Epithelial cell of esophagus (primary cell): ENCODE measurements at places on chromosomes 7 and 10.

GRCh38 chr7:81715984-81716588 is 53.8 kb downstream of the HGF start:
- peak; percentile 58 for DNase-seq

GRCh38 chr10:10367264-10367663 is 650.4 kb upstream of the CELF2 start:
- DNase-seq, result no peak

GRCh38 chr10:38146579-38147333 is 52.6 kb downstream of the ZNF37A start:
- no peak for DNase-seq

DNA sequence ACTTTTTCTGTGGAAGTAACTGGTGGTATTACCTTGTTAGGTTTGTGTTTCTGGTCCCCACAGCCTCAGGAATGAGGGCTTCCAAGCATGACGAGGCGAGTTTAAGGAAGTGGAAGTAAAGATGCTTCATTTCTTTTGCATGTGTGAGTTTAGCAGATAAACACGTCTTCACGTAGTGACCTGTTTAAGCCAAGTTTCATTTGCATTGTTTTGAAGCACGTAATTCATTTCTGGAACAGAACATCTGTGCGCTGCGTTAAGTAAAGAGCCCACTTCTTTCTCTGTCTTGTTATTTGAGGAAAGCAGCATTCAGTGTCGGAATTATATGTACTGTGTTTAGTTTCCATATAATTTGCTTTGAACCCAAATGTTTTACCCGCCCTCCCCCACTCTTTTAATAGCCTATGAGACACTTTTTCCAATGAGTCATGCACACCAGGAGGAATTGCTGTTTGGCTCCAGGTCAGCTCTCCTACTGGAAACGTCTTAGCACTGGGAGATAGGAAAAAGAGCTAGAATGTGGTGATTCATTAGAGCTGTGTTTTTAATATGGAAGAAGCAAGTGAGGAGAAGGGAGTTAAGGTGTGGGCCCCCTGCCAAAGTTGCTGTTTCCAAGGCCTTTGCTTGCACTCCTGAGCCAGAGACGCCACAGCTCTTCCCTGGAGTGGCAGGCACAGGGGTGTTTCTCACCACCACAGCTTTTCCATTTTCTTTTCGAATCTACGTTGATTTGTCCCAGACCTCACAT is 36.7 kb downstream of the BTBD16 start:
- DNase-seq, result peak; percentile 95

DNA sequence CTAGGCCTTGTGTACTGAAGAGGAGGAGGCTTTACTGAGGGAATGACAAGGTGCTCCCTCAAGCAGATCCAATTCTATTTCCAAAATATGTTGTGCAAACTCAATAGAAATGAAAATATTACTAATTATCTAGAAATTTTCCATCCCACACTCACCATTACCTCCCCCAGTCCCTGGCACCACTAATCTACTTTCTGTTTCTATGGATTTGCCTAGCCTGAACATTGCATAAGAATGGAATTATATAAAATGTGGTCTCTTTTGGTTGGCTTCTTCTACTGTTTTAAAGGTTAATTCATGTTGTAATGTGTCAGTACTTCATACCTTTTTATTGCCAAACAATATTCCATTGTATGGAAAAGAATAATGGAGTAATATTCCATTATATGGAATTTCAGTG is 18.7 kb upstream of the NUB1 start:
- DNase-seq, result no peak

GRCh38 chr7:22666732-22667131 is 60.3 kb upstream of the IL6 start:
- peak; percentile 78 for DNase-seq

- no peak for DNase-seq
These were observed 5.7 kb downstream of the ADARB2 start for GRCh38 chr10:1731592-1731991.

DNA sequence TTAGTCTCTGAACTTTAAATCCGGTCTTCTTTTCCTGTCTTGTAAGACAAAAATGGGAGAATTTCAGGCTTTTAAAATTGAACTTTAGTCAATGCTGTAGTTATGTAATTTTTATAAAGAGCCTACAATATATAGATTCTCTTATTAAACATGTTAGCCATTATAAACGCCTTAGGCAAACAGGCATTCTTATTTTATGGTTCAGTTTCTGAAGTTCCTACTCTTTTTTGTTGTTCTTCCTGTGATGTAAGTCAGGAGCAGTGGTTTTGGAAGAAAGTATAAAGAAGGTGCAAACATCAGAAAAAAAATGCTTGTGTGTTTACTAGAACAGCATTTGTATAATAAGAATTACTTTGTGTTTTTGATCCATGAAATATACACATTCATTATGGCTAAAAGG is 41.6 kb downstream of the BICC1 start:
- peak; percentile 55 for DNase-seq

- DNase-seq, result peak; percentile 41
These were observed 796 bp downstream of the CDK14 start for GRCh38 chr7:90596671-90597562.

DNA sequence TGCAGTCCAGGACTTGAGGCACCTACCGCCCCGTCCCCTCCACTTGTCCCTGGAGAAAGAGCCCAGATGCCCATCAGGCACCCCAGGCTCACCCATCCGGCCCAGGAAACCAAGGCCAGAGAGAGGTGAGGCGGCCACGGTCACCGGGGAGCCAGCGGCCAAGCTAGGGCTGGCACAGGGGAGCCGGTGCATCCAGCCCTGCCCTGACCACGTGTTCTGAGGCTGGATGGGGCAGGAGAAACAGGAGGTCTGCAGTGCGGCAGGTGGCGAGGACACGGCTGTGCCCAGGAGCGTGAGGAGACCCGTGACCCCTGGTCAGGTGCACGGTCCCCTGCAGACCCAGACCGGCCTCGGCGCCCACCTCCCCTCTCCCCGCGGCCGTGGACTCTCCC is 27.6 kb downstream of the UNCX start:
- DNase-seq, result no peak

DNA sequence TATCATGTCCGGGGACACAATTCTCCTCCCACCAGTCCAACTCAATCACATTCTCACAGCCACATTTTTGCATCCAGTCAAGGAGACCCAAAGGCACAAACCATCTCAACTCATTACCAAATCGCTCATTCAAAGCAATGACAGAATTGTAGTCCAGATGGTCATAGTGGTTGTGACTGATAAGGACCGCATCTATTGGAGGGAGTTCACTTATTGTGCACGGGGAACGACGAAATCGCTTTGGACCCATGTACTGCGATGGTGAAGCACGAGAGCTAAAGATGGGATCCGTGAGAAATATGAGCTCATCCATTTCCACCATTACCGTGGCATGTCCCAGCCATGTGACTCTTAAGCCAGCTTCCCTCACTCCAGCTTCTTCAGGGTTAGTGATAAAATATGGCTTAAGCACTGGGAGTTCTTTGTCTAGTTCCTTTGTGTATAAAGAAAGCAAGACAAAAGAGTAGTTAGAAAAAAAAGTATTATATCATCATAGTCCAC is 29.1 kb downstream of the NAPEPLD start:
- no peak for DNase-seq

DNA sequence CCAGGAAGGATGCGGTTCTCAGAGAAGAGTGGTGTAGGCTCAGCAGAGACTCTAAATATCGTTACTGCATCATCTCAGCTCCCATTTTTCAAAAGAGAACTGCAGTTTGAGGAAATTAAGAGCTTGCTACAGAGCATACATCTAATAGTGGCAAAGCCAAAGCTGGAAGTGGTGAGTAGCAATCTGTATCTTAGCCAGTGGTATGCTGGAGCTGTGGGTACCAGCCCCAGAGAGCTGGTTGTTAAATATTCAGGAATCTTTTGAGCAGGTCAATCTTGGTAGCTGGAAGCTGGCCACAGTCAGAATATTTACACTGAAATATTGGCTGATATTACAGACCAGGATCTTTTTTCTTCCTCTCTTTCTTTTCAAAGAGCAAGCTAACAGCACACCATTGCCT is 88.4 kb upstream of the STEAP1B start:
- DNase-seq, result no peak

DNA sequence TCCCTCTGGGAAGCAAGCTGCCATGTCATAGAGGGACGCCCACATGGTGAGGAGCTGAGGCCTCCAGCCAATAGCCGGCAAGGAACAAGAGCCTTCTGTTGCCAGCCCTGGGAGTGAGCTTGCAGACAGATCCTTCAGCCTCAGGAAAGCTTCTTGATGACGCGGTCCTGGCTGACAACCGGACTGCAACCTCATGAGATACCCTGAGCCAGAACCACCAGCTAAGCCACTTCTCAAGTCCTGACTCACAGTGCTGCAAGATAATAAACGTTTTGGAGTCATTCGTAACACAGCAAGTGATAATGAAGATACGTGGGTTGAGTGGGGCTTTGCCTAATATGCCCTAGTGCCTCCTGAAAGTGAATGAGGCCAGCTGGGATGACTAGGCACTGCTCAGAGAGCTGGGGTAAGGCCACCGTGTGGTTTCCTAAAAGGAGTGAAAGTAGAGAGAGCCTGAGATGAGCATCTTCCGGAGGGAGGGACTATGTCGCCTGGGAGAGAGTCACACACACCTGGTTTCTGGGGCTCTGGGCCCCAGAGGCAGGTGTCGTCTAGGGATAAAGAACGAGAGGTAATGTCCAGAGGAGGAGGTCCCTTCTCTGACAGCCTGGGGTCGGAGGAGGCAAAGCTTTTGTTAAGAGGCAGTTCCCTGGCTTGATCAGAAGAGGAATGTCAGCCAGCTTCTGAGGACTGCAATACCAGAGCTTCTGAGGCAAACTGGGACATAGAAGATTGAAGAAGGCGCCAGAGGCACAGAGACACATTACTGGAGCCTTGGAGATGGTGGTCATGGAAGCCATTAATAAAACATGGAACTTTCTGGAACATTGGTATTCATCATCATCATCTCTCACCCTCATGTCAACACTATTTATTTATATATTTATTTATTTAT is 53.6 kb downstream of the PYROXD2 start:
- DNase-seq, result peak; percentile 95
